ENCODE measurements at places on chromosomes 11 and 22.

GRCh38 chr22:39388261-39389011 lies 11.1 kb upstream of the TAB1 start:
- peak; percentile 67 for DNase-seq

DNA sequence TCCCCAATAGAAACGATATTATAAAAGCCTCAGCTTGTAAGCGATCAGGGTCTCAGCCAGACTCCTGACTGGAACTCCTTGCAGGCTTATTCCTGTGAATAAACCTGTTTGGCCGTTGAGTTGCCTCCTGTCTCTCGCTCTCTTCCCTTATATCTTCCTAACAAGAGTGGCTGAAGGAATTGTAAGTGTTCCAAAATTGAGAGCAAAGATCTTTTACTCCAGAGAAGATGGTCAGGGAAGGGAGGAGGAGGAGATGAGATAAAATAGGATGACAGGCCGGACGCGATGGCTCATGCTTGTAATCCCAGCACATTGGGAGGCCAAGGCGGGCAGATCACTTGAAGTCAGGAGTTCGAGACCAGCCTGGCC lies 1.2 kb upstream of the SLC37A4 start:
- DNase-seq: no peak

- DNase-seq: no peak
These were observed 16.2 kb downstream of the MISFA start for GRCh38 chr11:18615628-18616392.

DNA sequence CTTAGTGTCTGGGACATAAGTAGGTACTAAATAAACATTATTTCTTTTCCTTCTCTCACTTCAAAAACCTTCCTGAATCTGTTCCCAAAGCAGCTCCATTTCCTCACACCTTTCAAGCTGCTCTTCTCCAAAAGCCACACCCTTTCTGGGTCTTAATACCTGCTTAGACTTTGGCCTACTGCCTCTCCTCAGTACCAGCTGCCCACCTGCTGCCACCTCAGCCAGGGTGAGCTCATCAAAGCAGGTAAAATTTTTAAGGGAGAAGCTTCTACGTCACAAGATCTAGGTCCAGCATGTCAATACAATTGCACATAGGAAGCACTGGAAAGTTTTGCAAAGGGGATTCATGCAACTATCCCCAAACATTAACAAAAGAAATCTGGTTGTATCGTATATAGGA lies 108.4 kb downstream of the RPL27A start:
- no peak for DNase-seq

DNA sequence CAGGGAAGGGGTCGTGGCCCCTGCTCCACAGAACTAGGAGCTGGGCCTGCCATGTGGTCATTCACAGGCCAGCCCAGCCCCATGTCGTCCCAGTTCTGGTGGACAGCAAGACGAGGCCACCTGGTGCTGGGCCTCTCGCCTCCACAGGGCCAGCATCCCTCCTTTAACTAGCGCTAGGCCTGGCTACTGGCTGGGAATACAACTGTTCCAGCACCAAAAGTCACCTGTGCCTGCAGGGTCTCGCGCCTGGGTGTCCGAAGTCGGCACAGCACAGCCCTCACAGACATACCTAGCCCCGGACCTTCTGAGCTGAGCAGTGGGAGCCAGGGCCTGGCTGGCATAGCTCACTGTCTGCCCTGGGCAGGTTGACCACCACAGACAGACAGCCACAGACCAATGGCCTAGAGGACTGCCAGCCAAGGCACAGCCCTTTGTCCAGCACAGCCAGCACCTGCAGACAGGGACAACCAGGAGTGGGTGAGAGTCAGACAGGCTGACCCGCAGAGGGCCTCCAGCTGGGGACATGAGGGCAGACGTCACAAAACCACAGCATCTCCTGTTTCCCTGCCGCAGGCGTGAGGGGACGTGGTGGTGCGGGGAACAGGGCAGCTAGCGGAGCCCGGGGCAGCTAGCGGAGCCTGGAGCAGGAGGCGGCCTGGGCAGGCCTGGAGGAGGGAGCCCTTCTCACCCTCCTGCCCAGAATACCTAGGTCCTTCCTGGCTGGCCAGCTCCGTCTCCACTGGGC lies 27.2 kb upstream of the TH start:
- no peak for DNase-seq

DNA sequence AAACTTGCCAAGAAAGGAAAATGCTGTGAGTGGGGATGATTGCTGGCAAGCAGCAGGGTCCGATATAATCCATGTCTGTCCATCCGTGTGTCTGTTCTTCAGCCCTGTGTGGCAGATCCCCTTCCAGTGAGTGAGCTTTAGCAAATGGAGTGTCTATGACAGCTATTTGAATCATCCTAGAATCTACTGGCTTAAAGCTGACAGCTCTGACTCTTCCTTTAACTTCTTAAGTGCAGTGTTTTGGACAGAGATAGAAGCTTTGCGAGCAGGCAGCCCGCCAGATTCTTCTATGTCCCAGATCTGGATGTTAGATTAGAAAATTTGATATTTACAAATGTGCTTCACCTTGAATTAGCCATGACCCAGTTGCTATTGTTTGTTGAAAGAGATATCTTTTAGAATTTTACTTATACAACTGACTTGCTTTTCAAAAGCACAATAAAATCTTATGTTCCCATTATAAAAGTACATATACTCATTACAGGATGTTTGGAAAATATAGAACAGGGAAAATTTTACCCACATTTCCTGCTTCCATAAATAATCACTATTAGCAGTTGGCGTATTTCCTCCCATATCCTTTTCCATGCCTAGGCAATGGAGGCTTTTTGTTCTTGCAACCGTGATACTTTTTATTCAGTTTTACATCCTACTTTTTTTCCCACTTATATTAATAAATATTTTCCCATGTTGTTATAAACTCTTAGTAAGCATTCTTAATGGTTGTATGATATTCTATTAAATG lies 124.5 kb downstream of the COMMD9 start:
- DNase-seq: peak; percentile 74

DNA sequence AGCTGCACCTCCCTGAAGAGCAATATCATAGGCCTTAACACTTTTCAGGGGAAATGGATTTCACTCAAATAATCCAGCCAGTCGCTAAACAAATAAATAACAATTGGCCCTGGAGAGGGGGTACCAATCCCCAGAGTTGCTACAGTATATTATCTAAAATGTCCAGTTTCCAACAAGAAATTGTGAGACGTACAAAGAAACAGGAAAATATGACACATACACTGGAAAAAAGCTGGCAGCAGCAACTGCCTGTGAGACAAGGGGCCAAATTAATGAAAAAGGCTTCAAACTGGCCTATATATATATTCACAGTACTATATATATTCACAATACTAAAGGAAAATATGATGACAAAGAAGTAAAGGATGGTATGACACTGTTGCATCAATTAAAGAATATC lies 4.0 kb downstream of the NF2 start:
- no peak for DNase-seq

DNA sequence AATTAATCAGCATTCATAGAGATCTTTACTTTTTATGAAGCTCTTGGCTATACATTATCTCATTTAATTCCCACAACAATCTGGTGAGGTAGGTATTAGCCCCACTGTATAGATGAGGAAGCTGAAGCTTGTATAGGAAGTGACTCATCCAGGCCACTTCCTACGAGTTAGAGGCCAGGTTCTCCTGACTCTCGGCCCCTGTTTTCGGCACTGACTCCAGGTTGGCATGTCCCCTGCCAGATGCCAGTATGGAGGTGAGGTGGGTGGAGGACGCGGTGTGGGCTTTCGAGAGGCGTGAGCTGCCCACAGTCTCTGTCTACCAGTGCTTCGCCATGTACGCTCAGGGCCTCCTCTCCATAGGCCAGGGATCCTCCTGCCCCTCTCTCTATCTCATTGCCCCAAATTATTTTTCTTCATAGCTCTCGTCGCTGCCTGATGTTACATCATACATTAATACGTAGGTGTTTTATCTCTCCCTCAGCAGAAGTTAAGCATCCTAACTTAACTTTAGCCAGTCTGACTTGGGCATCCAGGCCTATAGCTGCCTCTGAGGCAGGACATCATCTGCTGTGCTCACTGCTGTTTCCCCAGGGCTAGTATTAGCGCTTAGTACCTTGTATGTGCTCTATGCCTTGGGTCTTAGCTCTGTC lies 9.0 kb downstream of the DGAT2 start:
- DNase-seq: peak; percentile 26

GRCh38 chr11:102729849-102730815 lies 5.4 kb upstream of the MMP8 start:
- peak; percentile 60 for DNase-seq

DNA sequence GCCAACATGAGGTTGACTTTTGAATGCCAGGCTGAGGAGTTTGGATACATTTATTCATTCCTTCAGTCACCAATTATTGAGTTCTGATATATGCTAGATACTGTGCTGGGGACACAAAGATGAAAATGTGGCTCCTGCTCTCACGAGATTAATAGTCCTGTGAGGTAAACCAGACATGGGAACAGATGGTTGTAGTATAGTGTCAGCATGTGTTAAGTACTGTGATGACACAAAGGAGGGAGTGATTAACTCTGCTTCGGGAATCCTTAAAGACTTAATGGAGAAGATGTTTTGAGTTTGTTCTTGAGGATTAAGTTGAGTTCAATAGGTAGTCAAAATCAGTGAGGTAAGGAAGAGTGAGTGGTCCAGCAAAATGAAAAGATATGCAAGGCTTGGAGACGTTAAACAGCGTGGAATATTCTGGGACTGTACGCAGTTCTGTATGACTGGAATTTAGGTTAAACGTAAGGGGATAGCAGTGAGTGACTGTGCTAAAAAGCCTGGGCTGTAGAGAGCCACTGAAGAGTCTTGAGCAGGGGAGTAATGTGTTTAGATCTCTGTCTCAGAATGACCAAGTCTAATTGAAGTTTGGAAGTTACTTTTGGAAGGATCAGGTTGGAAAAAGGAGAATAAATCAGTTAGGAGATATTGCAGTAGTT lies 11.8 kb downstream of the RNF121 start:
- DNase-seq: no peak

- DNase-seq: no peak
These were observed 2.1 kb downstream of the OR9G1 start for GRCh38 chr11:56700914-56701485.

GRCh38 chr22:40368836-40369235 lies 1.6 kb upstream of the SGSM3 start:
- no peak for DNase-seq

GRCh38 chr11:97743205-97743742 lies 1277.5 kb upstream of the CNTN5 start:
- DNase-seq: peak; percentile 21

DNA sequence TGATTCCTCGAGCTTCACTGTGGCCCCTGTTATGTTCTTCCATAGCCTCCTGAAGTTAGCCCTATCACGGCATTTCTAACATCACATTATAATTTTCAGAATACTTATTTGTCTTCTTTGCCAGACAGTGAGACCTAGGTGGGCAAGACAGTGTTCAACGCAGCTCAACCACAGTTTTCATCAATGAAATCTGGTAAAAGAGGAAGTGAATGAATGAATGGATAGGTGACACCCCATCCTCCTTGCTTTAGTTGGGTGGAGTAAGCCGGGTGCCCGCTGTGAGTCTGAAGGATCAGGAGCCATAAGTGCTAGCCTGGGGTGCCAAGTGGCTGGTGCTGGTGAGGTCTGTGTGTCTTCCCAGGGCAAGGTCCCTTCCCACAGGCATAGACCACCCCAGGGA lies 60.2 kb upstream of the MTNR1B start:
- DNase-seq: no peak

GRCh38 chr22:39254789-39255298 lies 10.1 kb upstream of the PDGFB start:
- no peak for DNase-seq

GRCh38 chr22:46483353-46483752 lies 54.1 kb downstream of the CELSR1 start:
- peak; percentile 61 for DNase-seq

GRCh38 chr22:36907253-36908195 lies 5.9 kb upstream of the CSF2RB start:
- DNase-seq: no peak

DNA sequence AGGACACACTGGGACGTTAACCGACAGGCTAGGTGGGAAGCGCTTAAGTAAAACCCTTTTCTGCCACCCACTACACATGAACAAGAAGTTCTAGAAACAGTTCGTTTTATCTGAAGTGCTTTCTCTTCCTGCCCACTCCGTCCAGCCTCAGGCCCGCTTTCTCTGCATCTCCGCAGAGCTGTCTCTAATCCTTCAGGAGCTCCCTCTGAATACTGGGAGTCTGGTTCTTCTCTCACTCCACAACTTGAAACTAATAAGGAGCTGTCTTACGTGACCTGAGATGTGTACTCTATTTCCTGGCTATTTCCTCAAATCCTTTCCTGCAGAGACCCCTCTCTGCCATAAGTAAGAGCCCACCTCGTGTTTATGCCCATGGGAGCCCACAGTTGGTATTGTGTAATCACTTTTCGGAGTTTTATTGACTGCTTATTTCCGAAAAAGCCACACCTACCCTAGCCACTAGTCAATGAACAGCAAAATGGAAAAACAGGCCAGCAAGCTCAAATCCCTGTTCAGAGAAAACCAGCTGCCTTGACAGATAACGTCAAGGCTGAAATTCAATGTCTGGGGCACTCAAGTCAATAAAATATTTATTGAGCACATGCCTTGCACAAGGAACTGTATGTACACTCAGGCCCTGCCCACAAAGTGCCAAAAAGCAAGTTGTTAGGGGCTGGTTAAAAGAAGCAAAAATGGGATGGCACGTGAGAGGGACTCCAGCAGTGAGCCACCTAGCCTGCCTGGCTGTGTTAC lies 4.9 kb downstream of the PC start:
- no peak for DNase-seq

GRCh38 chr11:44886790-44887140 lies 63.9 kb downstream of the TP53I11 start:
- no peak for DNase-seq

- no peak for DNase-seq
These were observed 6.9 kb upstream of the TOM1 start for GRCh38 chr22:35292786-35293185.

DNA sequence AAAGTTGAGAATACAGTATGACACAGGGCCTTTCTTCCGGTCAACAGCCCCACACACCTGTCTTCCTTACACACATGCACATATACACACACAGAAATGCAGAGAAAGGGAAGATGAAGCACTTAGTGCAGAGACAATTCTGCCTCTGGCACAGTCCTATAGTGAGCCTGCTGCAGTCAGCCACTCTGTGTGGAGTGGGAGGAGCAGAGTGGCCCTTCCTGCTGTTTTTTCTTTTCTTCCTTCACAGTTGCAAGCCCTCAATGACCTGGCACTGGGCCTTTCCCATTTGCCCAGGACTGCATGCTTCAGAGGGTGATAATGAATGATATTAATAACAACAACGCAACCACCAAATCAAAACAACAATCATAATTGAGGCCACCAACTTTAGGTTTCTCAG lies 527.0 kb upstream of the B3GAT1 start:
- no peak for DNase-seq
